ENCODE measurements at places on chromosomes 2 and 18. TPM values are rescaled to one million over a fixed set of nuclear protein-coding genes. Genes with fewer than 3 reads are reported as not detected.

DNA sequence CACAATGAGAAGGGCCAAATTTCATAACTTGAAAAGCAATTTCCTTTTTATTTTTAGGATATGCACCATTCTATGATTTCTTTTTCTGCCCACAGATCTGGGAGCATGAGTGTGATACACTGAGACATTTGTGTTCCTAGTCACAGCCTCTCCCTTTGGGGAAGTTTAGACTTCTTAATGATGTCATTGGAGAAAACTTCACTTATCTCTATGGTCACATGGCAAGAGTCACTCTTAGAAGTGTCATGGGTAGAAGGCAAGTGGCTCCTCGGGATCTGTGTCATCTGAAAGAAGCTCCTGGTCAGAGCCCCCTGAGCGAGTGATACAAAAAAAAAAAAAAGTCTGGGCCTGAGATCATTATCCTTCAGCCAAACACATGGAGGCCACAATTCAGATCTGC is 62.5 kb upstream of the LGALSL start:
- DNase-seq: no peak

- DNase-seq: no peak
Measured at GRCh38 chr2:157418239-157418641, 25.6 kb downstream of the CYTIP start.

Gene STK25
- 481 TPM for polyA plus RNA-seq

- peak; percentile 65 for DNase-seq
Measured at GRCh38 chr2:185738679-185739472, at the start of gene FSIP2. Gene FSIP2 (plus strand): TSS chr2:185738804. CDS start chr2:185738895, 91 bp downstream.

Gene DYNC1I2
- 99.8 TPM for polyA plus RNA-seq

All from HepG2 (cell line).